Fibroblast of skin of left biceps (primary cell): ENCODE measurements at places on chromosomes 3 and 15.

DNA sequence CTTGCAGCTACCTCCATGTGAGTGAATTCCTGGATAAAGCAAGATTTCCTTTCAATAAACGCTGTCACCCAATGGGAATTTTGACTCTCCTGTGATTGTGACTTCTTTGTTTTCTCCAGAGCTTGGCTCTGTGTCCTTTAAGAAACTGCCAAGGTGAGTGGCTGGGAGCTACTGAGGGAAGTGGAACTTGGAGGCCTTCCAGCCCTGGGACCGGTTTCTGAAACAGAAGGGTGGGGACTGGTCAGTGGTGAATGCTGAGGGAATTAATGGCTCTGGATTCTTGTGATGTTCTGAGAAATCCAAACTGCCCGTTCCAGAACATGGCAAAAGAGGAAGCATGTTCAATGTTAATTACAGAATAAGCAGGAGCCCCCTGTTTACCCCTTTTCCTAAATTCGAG is 41.1 kb upstream of the MYZAP start:
- no peak for DNase-seq

- DNase-seq: no peak
Observed at GRCh38 chr3:178440043-178440442, 96.2 kb upstream of the KCNMB2 start.

DNA sequence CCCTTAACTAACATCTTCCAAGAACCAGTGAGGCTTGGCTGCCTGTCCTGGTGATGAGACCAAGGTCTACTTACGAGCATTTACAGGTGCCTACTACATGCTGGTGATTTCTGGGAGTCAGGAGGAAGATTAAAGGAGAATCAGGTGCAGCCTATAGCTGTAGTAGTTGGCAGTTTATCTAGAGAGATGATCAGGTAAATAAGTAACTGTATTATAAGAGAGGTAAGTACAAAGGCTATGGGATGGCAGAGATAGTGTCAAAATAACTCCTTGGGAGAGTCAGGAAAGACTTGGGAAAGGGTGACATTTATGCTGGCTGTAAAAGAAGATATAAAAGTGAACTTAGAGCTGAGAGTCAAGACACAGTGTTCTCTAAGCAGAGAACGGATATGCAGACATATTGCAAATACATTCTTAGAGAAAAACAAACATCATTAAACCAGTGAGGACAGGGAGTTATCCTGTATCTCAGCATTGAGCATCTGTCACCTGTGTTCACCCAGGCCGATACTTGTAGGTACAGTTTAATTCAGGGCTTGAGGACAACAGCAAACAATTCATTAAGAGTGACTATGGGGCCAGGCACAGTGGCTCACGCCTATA is 49.7 kb upstream of the ACP3 start:
- DNase-seq: no peak

GRCh38 chr3:64291345-64291744 is 66.1 kb upstream of the PRICKLE2 start:
- peak; percentile 51 for DNase-seq

DNA sequence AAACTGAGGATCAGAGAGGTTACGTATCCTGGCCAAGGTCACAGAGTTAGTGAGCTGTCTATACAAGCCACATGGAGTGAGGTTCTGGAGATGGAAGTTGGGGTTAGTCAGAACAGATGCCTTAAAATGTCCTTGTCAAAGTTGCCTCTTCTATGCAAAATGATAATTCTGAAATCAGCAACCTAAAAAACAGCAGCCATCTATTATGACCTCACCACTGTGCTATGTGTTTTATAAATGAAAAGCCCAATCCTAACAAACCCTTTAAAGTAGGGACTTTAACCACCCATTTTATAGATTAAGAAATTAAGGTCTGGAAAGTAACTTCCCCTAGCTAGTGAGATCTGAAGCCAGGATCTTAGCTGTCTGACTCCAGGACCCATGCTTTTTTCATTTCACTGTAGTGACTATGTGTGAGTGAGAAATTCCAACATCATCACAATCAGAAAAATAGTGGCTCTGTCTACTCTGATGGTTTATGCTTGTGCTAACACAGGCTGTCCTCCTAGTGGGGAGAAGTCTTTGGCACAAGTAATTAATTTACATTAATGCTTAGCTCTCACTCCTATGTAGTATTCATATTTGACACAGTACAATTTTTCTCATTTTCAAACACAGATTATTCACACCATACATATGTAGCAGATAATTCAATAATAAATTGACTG is 143.6 kb downstream of the ANO10 start:
- no peak for DNase-seq

DNA sequence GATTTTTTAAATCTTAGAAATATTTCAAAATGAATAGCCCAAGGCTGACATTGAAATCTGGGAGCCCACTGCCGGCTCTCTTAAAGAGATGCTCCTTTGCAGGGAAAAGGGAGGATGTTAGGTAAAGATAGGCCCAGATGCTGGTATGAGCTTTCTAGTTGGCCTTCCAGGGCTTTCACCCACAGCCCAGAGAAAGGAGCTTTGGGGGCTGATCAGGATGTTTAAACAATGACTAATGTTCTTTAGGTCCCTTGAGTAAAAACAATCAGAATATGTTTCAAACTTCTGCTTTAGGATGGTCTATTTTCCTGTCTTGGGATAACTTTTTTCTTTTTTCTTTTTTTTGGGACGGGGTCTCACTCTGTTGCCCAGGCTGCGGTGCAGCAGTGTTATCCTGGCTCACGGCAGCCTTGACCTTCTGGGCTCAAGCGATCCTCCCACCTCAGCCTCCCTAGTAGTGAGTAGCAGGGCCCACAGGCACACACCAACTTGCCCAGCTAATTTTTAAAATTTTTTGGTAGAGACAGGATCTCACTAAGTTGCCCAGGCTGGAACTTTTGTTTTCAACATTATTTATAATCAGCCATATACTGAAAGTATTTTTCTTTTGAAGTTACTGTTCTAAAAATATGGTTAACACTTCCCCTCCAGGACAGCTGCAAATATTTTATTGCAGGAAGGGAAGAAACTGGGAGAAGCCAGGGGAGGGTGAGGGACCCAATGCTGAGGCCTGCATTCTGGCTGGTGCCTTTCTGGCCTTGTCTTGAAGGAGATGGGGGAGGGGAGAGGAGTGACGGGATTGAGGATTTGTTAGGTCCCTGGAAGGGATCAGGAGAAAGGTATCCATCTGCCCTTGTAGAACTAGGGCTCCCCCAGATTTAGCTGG is 70.1 kb downstream of the TRAK1 start:
- DNase-seq: peak; percentile 8

GRCh38 chr15:87498560-87498959 is 758.0 kb downstream of the NTRK3 start:
- peak; percentile 34 for DNase-seq

DNA sequence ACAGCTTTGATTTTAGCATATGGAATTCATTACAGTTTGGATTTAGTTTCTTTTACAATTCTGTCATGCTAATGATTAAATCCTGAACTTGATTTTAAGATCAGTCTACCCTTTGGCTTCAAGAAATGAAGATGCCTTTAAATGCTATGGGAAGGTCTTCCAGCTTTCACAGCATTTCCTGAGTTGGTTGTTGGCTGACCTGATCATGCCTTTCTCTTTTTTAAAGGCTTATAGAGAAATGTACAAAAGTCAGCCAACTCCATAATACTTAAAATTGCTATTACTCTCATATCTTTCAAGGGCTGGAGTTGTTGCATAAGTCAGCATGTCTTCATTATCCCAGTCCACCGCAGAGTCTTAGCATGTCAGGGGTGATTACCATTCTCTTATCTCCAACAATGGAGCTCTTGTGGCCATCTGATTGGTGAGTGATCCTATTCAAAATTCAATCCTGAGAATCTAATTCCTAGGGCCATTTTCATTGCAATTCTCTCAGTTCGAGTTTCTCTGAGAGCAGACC is 123.8 kb downstream of the GMNC start:
- no peak for DNase-seq

DNA sequence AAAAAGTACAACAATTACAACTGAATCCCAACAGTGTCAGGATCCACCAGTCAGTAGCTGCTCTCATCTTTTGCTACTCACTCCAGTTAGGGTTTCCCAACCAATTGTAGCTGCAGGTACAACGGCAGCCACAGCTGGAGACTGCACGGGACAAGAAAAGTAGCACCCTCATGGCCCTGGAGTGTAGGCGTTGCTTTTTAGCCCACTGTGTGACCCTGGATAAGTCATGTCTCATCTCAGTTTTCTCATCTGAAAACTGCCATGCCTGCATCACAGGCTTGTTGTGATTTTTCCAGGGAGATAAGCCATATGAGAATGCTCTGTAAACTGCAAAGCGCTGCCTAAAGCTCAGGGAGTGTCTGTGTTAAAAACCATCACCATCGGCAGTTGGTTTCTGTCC is 535.6 kb upstream of the IL12A start:
- DNase-seq: no peak

GRCh38 chr3:143814443-143814889 is 33.8 kb downstream of the SLC9A9 start:
- DNase-seq: no peak

- DNase-seq: no peak
Observed at GRCh38 chr15:27701956-27702355, 397.2 kb downstream of the OCA2 start.

DNA sequence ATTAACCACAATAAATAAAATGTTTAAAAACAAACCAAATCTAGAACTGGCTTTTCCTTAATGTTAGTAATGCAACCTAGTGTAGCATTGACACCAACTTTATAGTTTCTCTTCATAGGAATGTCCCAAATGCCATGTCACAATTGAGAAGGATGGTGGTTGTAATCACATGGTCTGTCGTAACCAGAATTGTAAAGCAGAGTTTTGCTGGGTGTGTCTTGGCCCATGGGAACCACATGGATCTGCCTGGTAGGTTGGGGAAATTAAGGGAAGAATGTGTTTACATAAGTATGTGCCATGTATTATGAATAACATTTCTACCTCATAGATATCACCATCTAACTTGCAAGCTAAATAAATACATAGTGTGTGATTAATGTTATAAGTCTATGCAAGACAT is 84.4 kb upstream of the GOLGA6B start:
- no peak for DNase-seq

DNA sequence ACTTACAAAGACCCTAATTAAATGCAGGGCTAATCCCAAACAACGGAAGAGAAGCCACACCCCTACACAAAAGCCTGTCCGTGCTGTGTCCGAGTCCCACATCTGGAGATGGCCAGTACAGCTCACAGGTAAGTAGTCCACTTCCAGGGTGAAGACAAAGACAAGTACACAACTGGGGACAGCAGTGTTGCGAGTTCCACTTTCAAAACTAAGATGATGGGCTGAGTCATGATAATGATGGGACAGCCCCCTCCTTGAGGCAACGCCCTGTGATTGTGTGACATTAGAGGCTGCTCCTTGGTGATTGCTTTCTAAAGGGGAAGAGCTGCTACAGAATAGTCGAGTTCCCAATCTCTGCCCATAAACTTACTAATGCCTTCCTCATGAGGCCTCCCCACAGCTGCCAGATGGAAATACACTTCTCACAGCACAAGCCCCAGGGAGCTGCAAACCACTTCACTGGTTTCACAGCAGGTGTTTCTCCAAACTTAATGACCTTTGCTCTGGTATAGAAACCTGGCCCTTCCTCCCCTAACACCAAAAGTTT is 27.6 kb downstream of the RFT1 start:
- DNase-seq: no peak

DNA sequence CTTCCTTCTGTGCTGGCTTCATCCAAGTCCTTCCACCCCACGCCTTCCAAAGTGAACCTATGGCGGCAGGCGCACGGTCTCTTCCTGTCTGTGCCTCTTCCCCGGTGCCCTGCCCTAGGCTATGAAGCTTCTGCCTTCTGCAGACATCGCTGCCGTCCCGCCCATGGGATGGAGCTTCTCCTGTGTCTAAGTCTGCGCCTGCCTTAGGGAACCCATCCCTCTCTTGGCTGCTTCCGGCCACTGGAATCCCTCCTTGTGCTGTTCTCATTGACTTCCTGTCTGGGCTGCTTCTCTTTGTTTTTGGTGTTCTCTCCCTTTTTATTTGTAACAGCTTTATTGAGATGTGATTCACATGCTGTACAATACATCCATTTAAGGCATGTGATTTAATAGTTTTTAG is 17.2 kb downstream of the CHCHD6 start:
- no peak for DNase-seq

DNA sequence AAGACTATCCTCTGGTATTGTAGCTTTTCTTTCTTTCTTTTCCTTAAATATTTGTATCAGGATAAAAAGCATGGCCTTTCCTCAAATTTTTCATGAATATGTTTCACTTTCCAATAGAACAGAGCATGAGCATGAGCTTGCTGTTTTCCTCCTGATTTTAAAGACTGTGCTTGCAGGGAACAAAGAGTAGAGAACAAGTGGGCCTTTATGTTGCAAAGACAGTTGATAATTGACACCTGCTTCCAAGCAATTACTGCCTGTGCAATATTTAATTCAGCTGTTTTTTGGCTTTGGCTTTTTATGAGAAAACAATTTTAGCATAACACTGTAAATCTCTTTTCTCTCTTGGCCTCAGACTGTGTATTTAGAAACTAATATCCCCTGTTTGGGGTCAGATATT is 263.6 kb upstream of the AZI2 start:
- no peak for DNase-seq

DNA sequence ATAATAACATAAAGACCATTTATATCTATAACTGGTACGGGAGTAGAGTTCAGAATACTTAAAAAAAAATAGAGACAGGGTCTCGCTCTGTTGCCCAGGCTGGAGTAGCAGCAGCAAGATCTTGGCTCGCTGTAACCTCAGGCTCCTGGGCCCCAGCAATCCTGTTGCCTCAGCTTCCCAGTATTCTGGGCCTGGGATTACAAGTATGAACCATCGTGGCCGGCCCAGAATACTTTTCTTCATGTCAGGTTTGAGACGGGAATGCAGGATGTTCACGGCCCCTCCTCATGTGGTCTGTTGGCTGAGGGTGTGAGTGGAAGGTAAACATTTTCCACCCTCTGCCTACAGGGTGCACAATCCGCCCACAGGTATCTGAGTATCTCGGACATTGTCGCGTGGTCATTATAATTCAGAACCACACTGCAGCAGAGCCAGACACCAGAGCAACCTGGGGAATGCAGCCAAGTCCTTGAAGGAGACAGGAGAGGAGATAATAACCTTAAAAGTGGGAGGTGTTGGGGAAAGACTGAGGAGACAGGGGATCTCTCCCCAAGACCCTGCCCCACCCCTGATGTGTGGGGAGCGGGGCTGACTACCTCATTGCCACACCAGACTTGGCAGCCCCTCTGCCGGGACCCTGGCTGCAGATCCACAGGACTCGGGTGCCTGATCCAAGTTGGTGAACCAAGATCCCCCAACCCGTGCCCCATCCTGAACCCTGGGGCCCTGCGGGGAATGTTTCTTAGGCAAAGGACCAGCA is 106.8 kb downstream of the ADCY5 start:
- DNase-seq: no peak
